ENCODE measurements at places on chromosomes 1 and 21.

GRCh38 chr21:15964236-15964855 lies 234.6 kb downstream of the USP25 start:
- DNase-seq = peak; percentile 72

GRCh38 chr1:40966417-40966816 lies 13.1 kb upstream of the CTPS1 start:
- no peak for DNase-seq

DNA sequence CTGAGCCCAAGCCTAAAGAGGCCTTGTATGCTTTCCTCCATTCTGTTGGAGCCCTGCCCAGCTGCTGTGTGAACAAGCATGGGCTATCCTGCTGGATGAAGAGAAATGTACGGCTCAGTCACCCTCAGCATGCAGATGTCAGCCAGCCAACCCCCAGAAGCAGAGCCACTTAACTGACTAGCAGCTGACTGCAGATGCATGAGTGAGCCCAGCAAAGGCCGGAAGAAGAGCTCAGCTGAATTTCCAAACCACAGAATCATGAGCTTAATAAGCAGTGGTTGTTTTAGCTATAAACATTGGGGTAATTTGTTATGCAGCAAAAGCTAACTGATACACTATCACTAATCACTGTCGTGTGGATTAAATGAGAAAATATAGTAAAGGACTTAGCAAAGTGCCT lies 39.0 kb downstream of the FOXO6 start:
- DNase-seq = no peak

GRCh38 chr1:57248830-57249229 lies 175.0 kb downstream of the DAB1 start:
- no peak for DNase-seq

GRCh38 chr1:205925736-205926135 lies 17.5 kb downstream of the SLC26A9 start:
- peak; percentile 96 for DNase-seq

DNA sequence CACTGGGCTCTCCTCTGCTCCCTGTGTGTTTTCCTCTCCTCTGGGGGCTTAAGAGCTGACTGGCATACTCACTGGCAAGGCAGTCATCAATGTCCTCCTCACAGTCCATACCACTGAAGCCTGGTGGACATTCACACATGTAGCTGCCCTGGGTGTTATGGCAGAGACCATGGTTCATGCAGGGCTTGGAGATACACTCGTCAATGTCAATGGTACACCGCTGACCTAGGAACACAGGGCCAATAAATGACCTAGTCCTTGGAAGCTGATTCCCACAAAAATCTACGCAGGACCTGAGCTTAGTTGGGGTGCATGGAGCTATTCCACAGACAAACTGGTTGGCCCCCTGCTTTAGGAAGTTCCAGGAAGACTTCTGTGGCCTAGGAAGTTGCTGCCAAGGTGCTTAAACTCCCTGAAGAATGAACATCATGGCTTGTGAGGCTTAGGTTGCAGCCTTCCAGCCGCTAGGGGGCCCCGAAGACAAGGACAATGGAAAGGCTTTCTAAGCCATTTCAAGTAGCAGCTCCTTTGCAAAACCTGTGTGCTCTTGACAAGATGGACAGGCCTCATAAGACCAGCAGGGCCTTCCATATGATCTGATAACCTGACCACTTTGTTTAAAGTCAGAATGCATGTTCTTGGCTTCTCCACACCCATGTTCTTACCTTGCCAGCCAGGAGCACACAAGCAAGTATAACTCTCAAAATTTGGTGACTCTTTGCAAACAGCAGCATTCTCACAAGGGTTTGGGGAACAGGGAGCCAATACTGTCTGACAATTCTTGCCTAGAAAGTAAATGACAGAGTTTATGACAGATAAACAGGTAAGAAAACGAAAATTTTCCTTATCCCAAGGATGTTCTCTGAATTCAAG lies 52.3 kb upstream of the ADAM30 start:
- peak; percentile 65 for DNase-seq

- DNase-seq = no peak
Measured at GRCh38 chr21:14121719-14122118, 89.0 kb downstream of the LIPI start.

DNA sequence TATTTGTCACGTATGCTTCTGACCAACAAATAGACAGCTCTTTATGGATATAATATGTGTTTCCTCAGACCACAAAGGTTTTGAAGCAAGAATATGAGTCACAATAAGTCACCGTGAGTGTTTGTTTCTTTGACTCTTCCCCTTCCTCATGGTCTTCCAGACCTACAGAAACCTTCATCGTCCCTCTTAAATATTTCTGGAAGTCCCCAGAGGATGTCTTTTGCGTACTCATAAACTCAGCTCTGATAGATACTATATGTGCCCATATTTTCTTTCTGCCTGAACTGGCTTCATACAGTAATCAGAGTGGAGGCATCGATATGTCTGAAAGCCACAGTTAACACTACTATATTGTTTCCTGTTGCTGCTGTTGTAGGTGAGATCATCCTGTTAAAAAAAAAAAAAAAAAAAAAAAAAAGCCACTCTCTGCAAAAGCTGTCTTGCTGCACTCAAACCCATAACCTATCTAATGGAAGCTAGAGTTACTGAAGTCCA lies 38.4 kb downstream of the ADAMTS1 start:
- DNase-seq = no peak

- DNase-seq = no peak
Measured at GRCh38 chr1:113451710-113452109, 61.4 kb downstream of the MAGI3 start.

DNA sequence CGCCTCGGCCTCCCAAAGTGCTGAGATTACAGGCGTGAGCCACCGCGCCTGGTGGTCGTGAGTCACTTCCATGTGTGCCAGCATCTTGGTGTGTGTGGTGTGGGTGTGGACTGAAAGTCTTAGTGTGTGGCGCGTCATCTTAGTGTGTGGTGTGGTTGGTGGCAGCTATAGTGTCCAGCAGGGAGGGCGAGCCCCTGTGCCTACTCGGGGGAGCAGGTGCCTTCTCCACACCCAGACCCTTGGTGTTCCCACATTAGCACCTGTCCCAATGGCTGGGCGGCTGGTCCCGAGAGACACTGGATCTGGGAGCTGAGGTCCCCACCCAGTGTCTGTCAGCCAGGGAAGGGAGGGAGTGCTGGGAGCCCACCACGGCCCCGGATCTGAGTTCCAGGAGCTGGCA lies 2.8 kb downstream of the SCNN1D start:
- DNase-seq = no peak

DNA sequence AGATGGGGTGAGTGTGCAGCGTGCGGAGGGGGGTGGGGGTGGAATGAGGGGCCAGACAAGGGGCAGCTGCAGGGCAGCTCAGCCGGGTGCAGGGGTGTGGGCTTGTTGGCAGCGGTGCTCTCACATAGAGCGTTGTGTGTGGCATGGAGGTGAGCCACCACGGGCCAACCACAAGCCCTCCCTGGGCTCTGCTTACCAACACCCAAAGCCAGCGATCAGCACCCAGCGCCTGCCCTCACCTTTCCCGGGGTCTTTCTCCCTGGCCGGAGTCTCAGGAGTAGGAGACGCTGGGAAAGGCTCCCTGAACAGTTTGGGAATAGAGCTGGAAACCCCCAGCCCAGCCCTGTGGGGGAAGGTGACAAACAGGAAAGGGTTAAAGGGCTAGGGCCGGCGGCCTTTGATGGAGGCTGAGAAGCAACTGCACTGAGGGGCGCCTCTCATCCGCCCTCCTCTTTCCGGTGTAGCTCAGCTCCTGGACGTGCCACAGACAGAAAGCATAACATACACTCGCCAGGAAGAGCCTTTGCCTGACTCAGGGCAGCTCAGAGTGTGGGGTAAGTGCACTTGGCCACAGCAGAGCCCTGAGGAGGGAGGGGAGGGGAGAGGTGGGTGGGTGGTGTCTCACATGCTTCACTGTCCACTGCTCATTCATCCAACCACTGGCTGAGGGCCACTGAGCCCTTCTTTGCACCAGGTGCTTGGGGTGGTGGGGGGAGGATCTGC lies 577 bp downstream of the IKBKE start:
- peak; percentile 29 for DNase-seq

- no peak for DNase-seq
Measured at GRCh38 chr1:27569506-27570291, 34.2 kb downstream of the AHDC1 start.

DNA sequence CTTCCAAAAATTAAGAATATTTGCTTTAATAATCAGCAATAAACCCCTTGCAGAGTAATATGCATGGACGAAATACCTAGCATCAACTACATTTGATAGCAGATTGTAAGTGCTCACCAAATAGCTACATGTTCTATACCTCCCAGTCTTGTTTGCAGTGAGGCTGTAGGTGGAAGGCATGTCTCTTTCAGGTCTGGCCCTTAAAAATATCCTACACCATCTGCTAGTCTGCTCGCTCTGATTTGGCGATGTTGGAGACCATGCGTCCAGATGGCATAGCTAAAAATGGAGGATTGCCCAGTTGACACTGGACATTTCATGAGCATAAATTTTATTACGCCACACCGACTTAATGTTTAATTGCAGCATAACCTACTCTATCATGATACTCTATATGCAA lies 47.1 kb downstream of the SSX2IP start:
- no peak for DNase-seq

DNA sequence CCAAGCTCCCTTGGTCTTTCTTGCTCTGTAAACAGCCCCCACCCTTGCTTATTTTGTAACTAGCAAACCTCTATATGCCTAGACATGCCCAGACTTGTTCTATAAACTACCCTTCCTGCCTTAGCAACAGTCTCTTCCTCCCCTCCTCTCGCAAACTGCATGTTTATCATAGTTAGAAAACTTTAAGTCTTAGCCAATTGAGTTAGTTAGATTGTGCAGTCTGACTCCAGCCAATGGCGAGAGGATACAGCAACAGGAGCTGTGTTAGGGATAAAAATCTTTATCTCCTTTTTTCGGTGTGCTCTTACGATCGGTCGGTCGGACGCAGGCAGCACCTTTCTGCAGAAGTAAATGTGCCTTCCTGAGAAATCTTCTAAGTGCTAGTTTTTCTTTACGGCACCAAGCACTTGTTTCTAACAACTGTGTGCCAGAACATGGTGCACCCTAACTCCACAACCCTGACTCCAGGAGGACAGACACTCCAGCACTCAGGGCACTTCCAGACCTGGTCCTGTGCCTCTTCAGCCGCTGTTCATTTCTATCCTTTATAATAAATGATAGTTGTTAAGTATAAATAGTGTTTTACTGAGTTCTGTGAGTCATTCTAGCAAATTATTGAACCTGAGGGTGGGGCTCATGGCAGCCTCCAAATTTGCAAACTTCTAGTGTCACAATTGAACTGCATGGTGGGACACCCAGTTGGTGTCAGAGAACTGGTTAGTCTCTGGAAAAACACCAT lies 25.7 kb upstream of the GNG4 start:
- DNase-seq = no peak

DNA sequence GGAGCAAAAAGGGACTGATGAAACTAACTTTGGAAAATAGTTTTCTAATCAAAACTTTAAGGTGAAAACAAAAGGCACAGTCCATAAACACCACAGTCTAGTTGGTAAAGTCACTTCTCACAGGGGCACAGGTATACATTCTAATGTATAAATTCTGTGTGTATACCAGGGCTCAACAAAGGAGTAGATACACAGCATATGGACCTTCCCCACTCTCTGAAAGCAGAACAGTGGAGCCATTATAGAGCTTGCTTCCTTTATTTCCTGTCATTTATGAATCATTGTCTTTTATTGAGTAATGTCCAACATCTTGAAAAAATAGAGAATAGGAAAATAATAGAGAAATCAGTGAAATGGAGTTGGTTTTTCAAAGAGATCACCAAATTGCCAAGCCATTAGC lies 746.5 kb upstream of the CHRM3 start:
- no peak for DNase-seq

DNA sequence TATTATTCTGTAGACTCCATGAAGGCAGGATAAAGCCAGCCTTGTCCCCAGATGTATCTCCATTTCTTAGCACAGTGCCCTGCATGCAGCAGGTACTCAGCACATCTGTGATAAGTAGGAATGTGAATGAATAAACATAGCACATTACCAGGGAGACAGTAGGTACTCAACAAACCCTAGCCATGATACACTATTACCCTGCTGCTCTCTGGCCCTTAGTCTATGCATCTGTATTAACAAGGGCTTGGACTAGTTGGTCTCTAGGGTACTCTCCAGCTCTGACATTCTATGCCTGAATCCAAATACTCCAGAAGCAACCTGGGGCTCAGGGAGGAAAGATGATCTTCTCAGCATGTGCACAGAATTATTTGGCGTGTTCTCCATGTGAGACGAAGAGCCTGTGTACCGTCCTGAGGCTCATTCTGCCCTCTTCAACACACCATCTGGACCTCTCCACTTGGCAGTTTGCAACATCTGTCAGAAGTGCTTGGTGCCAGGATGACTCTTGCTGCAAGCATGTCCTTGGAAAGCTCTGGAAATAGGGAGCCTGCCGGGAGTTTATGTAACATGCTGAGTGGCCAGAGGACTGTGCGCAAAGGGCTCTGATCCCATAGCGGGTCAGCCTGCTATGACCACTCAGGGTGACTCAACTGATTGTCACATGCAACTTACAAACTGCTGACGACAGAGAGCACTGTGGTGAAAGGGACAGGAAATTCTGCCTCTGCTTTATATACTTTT lies 228.2 kb upstream of the USP24 start:
- DNase-seq = peak; percentile 99

GRCh38 chr1:237228421-237228820 lies 186.4 kb downstream of the RYR2 start:
- no peak for DNase-seq

DNA sequence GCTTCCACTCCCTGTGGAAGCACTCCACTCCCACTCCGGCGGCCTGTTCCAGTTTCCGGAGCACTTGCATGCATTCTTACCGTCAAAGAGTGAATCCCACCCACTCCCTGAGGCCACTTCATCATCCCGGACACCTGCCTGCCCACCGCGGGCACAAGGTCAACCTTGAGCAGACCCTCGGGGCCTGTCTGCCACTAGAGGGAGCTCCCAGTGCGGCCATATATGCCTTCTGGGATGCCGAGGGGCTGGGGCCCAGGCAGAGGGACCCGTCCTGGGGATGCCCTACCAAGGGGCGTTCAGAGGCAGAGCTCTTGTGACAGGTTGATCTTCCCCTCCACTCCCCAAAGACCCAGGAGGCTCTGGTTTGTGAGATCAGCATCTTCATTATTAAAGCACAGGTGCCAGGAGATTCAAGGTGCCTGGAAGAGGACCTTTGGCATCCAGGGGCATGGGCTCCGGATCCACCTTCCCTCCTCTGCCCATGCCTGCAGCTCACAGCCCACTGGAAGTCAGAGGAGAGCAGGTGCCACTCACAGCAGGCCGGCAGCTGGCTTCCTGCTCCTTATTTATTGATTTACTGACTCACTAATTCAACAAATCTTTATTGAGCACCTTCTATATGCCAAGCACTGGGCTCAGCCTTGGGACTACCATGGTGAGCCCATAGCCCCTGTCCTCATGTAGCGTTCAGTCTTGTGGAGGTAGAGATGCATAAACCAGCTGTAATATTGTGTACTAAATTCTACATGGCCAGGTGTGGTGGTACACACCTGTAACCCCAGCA lies 47.3 kb downstream of the UBIAD1 start:
- DNase-seq = no peak

DNA sequence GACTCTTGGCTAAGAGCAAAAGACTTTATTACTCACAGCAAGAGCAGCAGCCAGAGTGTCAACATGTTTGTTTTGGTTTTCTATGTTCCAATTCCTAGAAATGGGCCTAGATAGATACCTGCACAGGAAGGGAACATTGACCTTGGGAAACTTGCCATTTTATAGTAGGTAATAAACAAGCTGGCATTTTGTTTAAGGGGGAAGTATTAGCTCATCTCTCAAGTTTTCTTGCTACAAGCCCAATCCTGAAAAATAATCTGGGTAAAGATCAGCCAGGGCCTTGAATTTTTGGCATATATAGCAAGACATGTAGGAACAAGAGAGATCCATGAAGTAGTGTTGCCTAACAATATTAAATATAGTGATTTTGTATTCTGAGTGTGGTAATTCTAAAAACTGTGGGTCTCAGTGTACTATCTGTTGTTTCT lies 51.4 kb upstream of the RGL1 start:
- DNase-seq = no peak
